Chondrocyte (in vitro differentiated cells): ENCODE measurements at places on chromosomes 5 and 9.

DNA sequence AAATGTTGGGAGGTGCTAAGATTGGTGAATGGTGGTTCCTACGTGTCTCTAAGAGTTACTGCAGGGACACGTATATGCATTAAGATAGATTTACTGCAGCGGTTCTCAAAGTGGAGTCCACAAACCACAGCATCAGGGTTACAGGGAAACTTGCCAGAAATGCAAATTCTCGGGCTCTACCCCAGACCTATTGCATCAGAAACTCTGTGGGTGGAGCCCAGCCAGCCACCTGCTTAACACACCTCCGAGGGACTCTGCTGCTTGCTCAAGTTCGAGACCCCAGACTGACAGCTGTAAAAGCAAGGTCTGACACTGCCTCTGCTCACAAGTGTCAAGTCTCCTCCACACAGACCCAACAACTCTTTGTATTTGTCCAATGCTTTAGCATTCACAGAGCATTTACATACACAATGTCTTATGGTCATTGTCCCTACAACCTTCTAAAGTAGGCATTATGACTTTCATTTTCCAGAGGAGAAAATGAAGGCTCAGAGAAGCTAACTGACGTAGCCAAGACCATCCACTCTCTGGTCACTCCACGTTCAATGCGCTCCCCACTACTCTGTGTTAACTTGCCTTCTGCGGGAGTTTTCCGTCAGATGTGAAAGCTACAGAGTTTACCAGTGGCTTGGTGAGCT, 48.8 kb downstream of the HSD17B3 start:
- no peak for DNase-seq
- H3K4me1 ChIP-seq, result peaks cover 6% of the 10 kb centered on the region
- no peaks in the 10 kb centered on the region for H3K36me3 ChIP-seq

DNA sequence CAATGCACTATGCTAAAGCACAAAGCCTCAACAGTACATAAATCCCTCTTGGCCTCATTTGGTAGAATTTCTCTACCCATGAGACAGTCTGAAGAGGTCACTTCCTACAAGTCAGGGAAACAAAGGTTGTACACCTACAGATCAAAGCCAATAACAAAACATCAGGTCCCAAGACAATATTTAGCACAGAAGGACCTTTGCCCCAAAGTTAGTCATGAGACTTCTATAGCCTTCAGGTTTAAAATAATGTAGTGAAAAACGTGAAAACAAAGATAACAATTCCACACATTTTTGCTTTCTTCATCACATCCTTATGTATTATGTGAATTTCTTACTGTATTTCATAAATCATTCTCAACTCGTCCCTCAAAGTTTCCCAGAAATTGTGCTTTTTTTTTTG, 15.8 kb downstream of the AFF4 start:
- no peak for DNase-seq
- no peak overlapping the region for H3K4me3 ChIP-seq
- H3K36me3 ChIP-seq, result peaks cover 3% of the 10 kb centered on the region
- H3K27me3 ChIP-seq, result no peaks in the 10 kb centered on the region

DNA sequence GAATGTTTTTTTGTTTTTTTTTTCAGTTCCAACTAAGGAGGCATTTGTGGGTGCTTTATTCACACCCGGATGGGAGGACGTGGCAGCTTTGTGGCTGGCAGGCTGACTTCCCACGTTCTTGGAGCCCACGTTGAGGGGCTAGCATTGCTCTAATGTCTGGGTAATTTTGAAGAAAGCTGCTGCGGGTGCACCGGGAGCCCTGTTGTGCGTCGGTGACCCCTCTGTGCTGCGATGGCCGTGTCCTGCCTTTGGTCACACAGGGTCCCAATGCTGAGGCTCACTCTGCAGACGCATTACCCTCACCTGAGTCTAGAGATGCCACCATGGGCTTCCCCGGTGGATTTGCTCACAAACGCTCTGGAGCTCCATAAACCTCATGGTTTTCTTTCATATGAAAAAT, 34.2 kb downstream of the NDUFS6 start:
- H3K4me3 ChIP-seq, result no peak overlapping the region
- no peak overlapping the region for H3K27ac ChIP-seq
- H3K27me3 ChIP-seq, result peaks cover 38% of the 10 kb centered on the region
- DNase-seq, result peak; percentile 25

GRCh38 chr5:90899014-90899604, 340.5 kb downstream of the ADGRV1 start:
- H3K4me3 ChIP-seq, result no peak overlapping the region
- no peaks in the 10 kb centered on the region for H3K27me3 ChIP-seq
- no peak overlapping the region for H3K27ac ChIP-seq
- no peaks in the 10 kb centered on the region for H3K36me3 ChIP-seq

DNA sequence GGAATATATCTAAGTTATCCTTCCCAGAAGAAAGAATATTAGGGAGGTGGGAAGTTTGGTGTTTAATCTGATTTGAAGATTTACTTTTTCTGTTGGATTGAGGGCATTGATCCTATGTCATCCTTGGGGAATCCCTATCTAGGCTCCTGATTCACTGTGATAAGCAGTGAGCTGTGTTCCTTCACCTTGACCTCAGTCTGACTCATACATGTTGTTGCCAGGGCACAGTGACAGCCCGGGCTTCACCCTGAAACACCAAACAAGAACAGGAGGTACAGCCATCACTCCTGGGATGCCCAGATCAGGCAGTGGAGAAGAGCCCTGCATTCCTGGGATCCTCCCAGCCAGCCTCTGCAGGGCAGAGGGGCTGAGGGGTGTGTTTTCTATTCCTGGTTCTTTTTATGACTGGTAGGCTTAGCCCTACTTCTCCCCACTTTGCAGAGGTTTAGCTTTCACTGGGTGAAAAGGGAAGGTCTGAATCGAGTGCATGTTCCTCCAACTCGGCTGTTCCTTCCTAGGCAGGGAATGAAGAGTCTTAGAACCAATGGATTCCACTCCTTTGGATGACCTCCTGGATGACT, 3.1 kb upstream of the FAM53C start:
- H3K27me3 ChIP-seq, result no peaks in the 10 kb centered on the region
- no peak overlapping the region for H3K4me3 ChIP-seq
- no peaks in the 10 kb centered on the region for H3K36me3 ChIP-seq
- no peak overlapping the region for H3K27ac ChIP-seq

DNA sequence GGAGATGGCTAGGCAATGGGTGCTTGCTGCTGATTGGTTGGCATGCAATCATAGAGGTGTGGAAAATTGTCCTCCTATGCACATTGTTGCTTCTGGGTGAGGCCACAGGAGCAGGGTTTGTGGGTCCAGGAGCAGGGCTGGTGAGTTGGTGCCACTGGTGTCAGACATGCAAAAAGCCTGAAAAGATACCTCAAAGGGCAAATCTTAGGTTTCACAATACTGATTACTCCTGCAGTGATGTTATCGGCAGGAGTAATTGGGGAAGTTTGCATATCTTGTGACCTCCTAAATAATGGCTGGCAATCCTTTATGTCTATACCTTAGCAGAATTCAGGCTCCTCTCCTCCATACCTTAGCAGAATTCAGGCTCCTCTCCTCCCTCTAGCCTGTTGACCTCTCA, 25.2 kb downstream of the SLC25A48 start:
- peaks cover 61% of the 10 kb centered on the region for H3K27me3 ChIP-seq
- DNase-seq, result no peak
- H3K27ac ChIP-seq, result no peak overlapping the region

DNA sequence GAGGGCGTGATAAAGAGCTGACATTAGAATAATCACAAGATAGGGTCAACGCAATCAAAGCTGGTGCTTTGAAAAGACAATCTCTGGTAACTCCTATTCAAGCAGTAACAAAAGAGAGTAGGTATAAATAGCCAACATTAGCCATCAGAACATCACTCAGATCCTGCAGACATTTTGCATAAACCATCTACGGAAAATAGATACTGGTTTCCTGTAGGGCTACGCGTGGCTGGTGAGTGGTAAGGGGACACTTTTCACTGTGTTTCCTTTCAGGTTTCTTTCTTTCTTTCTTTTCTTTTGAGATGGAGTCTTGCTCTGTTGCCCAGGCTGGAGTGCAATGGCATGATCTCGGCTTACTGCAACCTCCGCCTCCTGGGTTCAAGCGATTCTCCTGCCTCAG, 22.3 kb downstream of the TTF1 start:
- peaks cover 30% of the 10 kb centered on the region for H3K36me3 ChIP-seq
- H3K4me1 ChIP-seq, result no peaks in the 10 kb centered on the region
- H3K27me3 ChIP-seq, result no peaks in the 10 kb centered on the region
- H3K27ac ChIP-seq, result no peak overlapping the region
- no peak overlapping the region for H3K4me3 ChIP-seq
